ENCODE measurements at places on chromosomes 3 and 15.

- DNase-seq, result no peak
These were observed 48.2 kb downstream of the SPATA12 start for GRCh38 chr3:57108684-57109083.

GRCh38 chr3:122577409-122578031, at the start of gene PARP15:
PARP15 (plus strand) TSS chr3:122577650; CDS start chr3:122577668, 18 bp downstream.
- DNase-seq, result no peak

- no peak for DNase-seq
These were observed 2.0 kb upstream of the FSIP1 start for GRCh38 chr15:39784638-39785037.

- DNase-seq, result no peak
These were observed 88.3 kb downstream of the TMEM266 start for GRCh38 chr15:76147906-76148570.

GRCh38 chr3:126381966-126382365, 12.7 kb upstream of the CFAP100 start:
- DNase-seq, result no peak

- DNase-seq, result no peak
These were observed 175.8 kb downstream of the TLE3 start for GRCh38 chr15:69921626-69922619.

DNA sequence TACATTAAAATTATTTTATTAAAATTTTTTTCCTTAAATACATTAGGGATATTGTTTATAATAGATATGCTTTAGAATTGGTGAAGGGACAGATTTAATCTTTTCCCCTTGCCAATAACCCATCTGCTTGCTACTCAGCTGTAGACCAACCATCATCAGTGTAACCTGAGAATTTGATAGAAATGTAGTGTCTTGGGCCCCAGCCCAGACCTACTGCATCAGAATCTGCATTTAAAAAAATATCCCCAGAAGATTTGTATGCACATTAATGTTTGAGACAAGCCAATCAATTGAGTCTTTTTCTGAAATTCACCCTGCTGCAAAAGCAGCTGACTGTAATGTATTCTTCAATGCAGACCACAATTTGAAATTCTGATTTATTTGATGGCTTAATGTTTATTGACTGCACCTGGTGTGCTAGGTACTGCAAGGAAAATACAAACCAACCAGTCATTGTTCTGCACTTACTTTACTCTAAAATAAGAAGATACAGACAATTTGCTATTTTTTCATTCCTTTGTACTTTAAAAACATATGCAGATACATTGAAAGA, 190.7 kb upstream of the SGO1 start:
- no peak for DNase-seq

DNA sequence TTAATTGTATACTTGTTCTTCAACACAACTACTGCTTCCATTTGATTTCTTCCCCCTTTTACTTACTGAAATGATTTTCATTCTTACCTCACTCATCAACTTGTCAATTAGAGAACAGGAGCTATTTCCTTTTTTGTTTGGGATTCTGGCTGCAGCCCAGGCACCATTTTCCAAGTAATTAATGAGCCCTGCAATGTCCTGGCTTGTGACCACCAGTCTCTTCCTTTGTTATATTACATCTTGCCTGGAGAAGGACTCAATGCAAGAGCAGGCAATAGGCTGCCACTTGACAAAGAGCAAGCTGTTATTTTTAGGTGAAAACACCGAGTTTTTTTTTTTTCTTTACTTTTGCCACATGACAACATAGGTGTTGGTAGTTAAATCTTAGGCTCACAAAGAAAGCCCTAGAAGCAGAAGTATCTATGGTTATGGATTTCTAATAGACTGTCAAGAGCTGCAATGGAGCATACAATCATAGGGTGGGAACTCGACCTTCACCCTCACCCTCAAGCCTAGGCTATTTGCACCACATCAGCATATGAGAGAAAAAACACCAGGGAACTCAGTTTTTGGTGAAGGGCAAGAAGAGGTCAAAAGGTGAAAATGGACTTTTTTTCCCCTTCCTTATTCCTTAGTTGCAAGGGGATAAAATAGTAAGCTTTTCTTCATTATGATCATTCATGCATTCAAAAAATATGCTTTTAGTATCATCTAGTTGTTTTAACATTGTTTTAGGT, 114.9 kb downstream of the TNIK start:
- no peak for DNase-seq

DNA sequence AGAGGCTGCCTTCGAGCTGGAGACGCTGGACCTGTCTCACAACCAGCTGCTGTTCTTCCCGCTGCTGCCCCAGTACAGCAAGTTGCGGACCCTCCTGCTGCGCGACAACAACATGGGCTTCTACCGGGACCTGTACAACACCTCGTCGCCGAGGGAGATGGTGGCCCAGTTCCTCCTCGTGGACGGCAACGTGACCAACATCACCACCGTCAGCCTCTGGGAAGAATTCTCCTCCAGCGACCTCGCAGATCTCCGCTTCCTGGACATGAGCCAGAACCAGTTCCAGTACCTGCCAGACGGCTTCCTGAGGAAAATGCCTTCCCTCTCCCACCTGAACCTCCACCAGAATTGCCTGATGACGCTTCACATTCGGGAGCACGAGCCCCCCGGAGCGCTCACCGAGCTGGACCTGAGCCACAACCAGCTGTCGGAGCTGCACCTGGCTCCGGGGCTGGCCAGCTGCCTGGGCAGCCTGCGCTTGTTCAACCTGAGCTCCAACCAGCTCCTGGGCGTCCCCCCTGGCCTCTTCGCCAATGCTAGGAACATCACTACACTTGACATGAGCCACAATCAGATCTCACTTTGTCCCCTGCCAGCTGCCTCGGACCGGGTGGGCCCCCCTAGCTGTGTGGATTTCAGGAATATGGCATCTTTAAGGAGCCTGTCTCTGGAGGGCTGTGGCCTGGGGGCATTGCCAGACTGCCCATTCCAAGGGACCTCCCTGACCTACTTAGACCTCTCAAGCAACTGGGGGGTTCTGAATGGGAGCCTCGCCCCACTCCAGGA, 21.1 kb downstream of the NRROS start:
- DNase-seq, result no peak

GRCh38 chr3:102332934-102333333, 101.9 kb upstream of the ZPLD1 start:
- no peak for DNase-seq

GRCh38 chr15:87219650-87220615, 1036.6 kb downstream of the NTRK3 start:
- DNase-seq, result no peak

DNA sequence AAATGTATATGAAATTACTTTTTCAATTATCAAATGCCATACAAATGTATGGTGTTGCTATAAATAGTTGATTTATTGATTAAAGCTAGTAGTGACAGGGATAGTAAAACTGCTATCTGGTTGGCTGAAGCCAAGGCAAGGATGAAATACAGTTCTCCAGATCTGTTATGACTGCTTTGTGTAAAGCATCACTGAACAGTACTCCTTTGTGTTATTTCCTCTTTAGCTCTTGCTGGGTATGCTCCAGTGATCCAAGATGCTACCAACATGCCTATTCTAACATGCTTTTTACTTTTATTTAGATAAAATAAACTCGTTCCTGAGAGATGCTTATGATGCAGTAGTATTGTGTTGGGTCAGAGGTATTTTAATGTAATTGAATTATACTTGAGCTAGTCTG, 12.4 kb upstream of the UBR1 start:
- DNase-seq, result no peak

DNA sequence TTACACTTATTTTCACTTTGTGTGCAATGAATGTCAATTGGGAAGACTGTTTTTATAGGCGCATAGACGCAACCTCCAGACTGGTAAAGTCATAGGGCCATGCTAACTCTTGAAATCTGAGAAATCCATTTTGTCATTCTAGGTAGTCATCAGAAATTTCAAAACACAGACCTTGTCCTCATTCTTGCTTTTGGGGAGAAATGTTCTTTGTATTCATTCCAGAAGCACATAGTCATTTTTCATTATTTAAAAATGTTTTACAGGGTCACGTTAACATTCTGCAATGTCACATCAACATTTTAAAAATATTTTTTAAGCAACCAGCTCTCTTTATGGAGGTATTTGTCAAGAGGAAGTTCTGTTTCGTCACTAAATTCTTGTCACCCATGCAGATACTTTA, 898.4 kb downstream of the PDCD6IP start:
- DNase-seq, result no peak

GRCh38 chr3:141380987-141381386, 12.7 kb downstream of the ZBTB38 start:
- no peak for DNase-seq

- no peak for DNase-seq
These were observed 656 bp downstream of the CD47 start for GRCh38 chr3:108090049-108090700.

DNA sequence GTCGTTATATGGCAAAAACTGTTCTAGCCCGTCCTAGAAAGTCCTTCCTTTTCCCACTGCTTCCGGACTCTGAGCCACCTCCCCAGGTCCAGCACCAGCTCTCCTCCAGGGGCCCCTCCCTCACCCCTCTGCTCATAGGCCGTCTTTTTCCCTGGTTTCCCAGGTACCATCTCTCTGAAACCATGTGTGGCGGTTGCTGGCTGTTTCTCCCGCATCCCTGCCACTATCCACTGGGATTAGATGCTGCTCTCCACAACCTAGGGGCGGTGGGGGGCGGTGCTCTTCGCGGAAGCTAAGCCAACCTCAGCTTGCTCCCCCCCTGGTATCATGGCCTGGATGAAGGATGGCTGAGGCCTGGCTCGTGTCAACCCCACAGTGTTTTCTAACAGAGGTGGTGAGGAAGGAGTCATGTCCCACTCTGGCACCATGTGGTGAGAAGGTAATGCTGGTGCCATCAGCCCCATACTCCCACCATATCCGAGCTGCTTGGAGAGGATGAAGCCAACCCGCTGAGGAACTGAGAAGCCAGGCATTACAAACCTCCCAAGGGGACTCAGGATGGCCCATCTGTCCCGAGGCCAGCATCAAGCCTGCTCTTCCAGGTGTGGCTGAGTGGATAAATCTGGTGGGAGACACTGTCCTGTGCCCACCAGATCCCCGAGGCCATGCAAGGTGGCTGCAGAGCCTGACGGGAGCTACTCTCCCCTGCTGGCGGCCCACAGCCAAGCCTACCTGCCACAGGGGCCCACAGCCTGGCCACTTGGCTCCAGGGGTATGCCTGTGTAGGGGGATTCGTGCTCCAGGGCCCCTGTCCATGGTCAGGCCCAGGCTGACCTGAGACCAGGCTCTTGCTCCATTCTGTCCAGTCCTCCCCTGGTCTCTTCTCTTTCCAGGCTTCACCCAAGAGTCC, 27.9 kb upstream of the SLC41A3 start:
- no peak for DNase-seq

- DNase-seq, result no peak
These were observed 27.4 kb upstream of the CHST2 start for GRCh38 chr3:143092191-143092590.

GRCh38 chr3:104855702-104856101, 511.0 kb upstream of the ALCAM start:
- DNase-seq, result no peak

GRCh38 chr3:183252973-183253527, at the start of gene B3GNT5:
B3GNT5 (plus strand) TSS chr3:183253253; CDS start chr3:183269799, 16,546 bp downstream.
- no peak for DNase-seq

GRCh38 chr3:121737644-121738043, 11.9 kb downstream of the GOLGB1 start:
- DNase-seq, result no peak

GRCh38 chr3:195548006-195548405, 4.9 kb upstream of the PPP1R2 start:
- no peak for DNase-seq

DNA sequence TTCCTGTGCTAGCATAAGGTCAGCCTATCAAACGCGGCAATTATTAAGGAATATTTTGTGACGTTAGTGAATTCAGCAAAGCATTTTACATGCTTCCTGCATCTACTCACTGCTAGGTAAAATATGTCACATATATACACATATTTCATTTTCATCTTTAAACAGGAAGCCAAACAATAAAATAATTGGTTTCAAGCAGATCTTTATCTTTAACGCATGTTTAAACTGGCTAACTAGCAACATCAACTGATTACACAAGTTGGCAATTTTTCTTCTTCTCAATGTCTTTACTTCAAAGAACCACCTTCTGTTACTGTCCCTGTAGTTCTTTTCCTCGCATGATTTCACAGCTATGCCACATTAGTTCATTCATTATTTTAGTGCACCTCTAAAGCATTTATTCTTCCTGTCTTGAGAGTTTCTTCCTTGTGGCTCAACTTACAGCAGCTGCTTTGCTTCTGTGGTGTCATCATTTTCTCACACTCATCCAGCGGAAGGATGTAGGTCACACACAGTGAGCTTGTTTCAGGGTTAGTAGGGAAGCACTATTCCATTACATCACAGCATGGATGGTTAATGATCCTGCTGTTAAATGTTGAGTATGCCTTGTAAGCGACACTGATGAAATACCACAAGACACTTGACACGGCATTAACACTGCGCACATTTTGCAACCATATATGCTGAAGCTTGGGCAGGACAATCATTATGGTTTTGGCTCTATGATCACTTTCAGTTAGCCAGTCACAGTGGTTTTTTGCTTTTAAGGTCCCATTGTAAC, 2.3 kb upstream of the BCHE start:
- no peak for DNase-seq

- DNase-seq, result no peak
These were observed 21.6 kb upstream of the SPTBN5 start for GRCh38 chr15:41915255-41915994.

- DNase-seq, result no peak
These were observed 33.5 kb upstream of the SPATA12 start for GRCh38 chr3:57026944-57027343.

DNA sequence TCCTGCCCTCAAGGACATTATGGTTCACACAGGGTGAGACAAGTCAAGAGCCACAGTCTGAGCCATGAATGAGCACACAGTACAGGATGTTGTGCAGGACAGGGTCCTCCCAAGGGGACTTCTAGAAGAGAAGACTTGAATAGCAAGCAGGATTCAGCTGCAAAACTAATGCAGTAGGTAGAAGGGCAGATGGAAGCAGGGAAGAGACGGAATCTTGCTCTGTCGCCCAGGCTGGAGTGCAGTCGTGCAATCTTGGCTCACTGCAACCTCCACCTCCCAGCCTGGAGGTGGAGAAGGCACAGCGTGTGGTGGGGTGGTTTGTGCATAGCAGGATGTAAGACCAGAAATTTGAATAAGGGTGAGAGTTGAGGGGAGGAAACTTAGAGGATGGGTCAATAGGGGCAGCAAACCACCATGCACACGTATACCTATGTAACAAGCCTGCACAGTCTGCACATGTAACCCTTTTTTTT, 8.0 kb downstream of the BCL2L10 start:
- no peak for DNase-seq

- no peak for DNase-seq
These were observed 365.2 kb upstream of the DPH6 start for GRCh38 chr15:35911052-35911777.

DNA sequence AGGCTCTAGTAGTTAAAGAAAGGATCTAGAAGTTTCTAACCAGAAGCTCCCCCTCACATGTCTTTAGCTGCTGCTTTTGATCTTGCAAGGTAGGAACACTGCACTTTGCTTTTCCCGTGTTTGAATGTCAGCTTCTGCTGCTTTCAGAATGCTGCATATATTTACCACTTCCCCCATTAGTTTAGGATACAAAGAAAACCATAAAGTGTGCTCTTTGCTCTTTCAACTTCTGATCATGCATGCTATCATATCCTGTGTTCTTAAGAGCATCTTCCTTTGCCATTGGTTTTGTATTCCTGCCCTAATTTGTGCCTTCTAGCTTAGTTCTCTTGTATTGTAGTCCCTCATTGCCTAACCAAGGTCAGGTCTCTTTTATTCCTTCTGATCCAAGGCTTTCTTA, 43.3 kb downstream of the ZNF609 start:
- DNase-seq, result no peak
